ENCODE measurements at places on chromosomes 13 and 19.

DNA sequence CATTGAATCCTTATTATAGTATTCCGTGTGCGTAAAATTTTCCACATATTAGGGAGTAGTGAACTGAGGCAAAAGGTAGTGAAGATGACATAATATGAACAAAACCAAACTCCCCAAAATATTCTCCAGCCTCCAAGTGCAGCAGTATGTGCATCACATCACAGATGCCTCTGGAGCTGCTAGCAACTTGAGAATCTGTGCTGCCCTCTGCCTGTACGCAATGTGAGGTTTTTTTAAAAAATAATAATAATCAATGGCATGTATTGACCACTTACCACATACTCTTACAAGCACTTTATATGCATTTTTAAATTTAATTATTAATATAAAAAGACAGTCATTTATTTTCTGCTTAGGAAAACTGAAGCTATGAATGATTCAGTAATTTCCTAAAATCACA, 583.0 kb upstream of the SPRY2 start:
- DNase-seq = no peak

GRCh38 chr19:4140237-4140711, 13.2 kb upstream of the CREB3L3 start:
- DNase-seq = no peak

DNA sequence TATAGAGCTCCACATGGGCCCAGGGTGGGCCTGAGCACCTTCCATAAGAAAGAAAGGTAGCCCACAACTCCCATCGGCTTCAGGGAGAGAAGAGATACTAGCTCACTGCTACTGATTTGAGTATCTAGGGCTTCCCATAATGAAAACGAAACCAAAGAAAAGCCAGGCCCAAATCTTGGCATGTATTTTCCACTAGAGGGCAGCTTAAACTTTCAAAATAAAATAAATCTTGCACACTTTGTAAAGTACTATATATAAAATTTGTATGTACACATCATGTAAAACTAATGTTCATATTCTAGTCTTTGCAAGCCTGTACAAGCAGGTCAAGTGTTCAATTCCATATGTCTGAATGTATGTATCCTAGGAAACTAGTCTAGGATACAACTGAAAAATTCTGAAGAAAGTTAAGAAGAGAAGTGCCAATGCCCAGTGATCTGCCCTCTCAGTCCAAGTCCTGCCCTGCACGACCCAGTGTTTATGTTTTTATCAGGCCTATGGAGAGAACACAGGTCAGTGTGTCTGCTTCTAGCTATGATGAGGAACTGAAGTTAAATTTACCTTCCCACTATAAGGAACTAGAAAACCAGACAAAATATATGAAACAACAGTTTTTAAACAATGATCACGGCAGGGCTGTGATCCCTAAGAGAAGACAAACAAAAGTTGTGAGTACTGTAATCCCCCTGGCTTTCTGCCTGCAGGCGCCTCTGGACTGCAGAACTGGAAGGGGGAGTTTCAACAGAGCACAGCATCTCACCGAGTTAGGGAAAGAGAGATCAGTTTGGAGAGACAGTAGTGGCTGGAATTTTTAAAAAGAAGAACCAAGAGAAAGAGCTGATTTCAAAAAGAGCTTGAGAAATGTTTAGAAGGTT, 475.7 kb downstream of the UQCRFS1 start:
- DNase-seq = no peak

DNA sequence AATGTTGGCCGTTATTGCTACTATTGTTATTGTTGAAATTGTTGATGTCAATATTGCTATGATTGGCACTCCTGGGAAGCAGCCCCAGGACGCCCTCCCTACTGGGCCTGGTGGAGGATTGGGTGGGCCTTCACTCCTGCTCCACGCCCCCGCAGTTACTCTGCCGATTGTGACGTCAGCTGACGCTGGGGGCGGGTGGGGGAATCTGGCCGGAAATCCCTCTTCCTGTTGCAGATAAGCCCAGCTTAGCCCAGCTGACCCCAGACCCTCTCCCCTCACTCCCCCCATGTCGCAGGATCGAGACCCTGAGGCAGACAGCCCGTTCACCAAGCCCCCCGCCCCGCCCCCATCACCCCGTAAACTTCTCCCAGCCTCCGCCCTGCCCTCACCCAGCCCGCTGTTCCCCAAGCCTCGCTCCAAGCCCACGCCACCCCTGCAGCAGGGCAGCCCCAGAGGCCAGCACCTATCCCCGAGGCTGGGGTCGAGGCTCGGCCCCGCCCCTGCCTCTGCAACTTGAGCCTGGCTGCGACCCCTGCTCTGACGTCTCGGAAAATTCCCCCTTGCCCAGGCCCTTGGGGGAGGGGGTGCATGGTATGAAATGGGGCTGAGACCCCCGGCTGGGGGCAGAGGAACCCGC, at the start of gene ETV2:
Gene ETV2 (plus strand): TSS at position 231 of the 637 bp plus-strand sequence. CDS start 716 bp downstream, outside the sequence.
- DNase-seq = no peak

- peak; percentile 53 for DNase-seq
Observed at GRCh38 chr13:106597186-106597585, 29.2 kb upstream of the ARGLU1 start.

DNA sequence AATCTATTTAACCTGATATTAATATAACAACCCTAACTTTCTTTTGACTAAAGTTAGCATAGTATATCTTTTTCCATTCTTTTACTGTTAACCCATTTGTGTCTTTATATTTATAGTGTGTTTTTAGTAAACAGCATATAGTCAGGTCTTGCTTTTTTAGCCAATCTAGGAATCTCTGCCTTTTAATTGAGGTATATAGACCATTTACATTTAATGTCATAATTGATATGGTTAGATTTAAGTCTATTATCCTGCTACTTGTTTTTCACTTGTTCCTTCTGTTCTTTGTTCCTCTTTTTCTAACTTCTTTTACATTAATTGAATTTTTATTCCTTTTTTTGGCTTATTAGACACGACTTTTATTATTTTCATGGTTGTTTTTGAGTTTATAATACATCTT, 174.4 kb downstream of the KCTD15 start:
- DNase-seq = no peak

- no peak for DNase-seq
Observed at GRCh38 chr13:51614350-51614786, 30.1 kb downstream of the WDFY2 start.

GRCh38 chr13:44051918-44052675, 172.4 kb downstream of the LACC1 start:
- no peak for DNase-seq

DNA sequence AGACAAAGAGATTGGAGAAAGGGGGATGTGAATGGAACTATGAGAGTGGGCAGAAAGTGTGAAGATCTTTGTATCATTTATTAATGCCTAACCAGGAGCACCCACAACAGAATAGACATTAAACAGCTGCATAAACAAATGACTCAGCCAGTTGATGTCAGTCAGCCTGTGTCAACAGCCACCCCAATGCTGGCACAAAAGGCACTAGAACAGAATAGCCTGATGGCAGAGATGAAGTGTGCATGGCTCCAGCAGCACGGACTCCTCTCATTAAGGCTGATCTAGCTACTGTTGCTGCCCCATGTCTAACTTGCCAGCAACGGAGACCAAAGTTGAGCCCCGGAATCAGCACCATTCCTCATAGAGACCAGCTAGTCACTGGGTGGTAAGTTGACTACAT, 7.8 kb downstream of the CPB2 start:
- DNase-seq = no peak

DNA sequence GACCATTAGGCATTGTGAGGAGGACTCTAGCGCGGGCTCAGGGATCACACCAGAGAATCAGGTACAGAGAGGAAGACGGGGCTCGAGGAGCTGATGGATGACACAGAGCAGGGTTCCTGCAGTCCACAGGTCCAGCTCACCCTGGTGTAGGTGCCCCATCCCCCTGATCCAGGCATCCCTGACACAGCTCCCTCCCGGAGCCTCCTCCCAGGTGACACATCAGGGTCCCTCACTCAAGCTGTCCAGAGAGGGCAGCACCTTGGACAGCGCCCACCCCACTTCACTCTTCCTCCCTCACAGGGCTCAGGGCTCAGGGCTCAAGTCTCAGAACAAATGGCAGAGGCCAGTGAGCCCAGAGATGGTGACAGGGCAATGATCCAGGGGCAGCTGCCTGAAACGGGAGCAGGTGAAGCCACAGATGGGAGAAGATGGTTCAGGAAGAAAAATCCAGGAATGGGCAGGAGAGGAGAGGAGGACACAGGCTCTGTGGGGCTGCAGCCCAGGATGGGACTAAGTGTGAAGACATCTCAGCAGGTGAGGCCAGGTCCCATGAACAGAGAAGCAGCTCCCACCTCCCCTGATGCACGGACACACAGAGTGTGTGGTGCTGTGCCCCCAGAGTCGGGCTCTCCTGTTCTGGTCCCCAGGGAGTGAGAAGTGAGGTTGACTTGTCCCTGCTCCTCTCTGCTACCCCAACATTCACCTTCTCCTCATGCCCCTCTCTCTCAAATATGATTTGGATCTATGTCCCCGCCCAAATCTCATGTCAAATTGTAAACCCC, 2.8 kb upstream of the CEACAM5 start:
- no peak for DNase-seq

GRCh38 chr19:47511681-47512080, 3.2 kb downstream of the NAPA start:
- DNase-seq = peak; percentile 84

DNA sequence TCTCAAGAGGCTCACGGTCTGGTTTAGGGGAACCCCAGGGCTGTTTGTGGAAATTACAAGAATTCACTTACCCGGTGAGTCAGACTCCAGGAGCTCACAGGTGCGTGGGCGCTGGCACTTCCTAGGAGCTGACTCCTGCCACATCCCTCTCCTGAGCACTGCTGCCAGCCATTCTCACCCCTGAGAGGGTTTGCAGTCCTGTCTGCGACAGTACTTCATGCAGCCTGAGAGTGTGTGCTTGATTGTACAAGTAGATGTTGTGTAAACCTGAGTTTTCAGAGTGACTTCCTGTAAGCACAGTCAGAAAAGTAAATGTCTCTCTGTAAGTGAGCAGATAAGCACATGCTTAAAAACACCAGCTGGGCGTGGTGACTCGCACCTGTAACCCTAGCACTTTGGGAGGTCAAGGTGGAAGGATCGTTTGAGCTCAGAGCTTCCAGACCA, 8.1 kb downstream of the MRPL4 start:
- DNase-seq = no peak

DNA sequence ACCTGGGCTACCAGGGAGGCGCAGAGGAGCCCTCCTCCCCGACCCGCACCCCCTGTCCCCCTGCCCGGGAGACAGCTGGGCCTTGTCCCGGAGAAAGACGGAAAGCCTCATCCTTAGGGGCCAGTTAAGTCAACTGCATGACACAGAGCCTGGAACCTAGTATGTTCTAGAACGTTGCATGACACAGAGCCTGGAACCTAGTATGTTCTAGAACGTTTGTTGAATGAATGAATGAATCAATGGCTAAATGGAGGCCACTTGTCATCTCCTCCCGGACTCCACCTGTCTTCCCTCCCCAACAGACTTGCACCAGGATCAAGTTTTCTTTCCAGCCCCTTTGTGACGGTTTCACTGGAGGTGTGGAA, 706 bp downstream of the SERP2 start:
- no peak for DNase-seq

GRCh38 chr13:75870397-75870903, 234.3 kb downstream of the LMO7 start:
- no peak for DNase-seq

DNA sequence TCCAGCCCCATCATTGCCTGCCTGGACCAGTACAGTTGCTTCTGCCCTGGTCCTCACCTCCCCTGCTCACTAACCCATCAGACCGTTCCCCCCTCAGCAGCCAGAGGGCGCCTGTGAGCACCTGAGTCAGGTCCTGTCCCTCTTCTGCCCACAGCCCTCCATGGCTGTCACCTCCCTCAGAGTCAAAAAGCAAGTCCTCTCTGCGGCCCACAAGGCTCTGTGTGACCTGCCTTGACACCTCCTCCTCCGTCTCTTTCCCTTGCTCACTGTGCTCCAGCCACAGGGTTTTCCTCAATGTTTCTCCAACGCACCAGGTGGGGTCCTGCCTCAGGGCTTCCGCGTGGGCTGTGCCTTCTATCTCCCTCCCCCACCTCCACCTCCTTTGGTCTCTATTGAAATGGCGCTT, 29.4 kb upstream of the PTPRS start:
- DNase-seq = no peak

DNA sequence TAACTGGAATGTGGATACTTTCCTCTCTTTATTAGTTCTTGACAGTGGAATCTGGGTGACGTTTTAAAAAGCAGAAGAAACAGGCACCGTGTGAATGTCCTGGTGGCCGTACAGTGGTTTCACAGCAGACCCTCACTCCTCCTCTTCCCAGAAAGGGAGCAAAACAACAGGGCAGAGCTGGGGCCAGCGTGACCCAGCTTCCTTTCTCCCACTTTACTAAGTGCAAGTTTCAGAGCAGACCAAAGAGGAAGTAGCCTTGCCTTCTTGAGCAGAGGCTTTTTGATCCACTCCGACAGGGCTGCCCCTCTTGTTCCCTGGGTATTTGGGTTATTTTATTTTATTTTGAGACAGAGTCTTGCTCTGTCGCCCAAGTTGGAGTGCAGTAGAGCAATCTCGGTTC, 19.6 kb upstream of the C19orf33 start:
- DNase-seq = no peak

Data from gastrocnemius medialis (tissue), 4 donors.